Upper lobe of right lung (tissue), 1 donor: ENCODE measurements at places on chromosomes 16 and 17. TPM values are rescaled to one million over a fixed set of nuclear protein-coding genes. Genes with fewer than 3 reads are reported as not detected.
A peak's percentile ranks its signal among the peaks of the same experiment; 100 is the strongest.

DNA sequence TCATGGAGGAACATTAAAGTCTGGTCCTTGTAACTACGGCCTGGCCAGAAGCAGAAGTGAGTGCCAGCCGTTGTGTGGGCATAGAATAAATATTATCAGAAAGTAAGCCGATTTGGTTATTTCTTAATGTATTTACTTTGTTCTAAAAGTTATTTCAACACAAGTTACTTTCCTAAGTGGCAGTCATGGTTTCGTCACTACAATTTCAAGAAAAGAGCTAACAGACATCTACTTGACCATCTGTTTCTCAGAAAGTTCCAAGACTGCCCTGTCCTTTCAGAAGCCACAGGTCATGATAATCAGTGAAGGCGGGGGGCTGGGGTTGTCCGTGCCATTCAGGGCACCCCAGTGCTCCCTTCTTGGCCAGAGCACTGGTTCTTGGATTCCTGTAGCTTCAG, 14.9 kb upstream of the FASN start:
- DNase-seq: no peak

The RAB11FIP4 gene
- 13.5 TPM for total RNA-seq

DNA sequence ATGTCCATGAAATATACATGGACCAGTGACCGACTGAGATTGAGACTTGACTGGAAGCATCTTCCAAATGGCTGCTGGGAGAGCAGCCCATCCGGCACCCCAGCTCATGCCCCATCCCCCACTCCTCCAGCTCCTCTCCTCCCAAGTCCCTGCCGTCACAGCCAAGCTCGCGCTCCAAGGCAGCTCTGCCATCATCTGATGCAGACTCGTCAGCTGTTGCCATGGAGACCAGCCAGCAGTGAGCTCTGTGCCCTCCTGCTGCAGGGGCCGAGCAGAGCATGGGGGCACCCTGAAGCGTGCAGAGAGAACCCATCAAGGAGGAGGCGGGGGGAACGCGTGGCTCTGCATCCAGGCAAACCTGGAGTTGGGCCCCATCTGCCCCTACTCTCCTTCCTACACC, 74.5 kb upstream of the TNRC6C start:
- no peak for DNase-seq

- no peak for DNase-seq
Measured at GRCh38 chr16:23499801-23500200, 10.5 kb downstream of the GGA2 start.

GRCh38 chr16:83958137-83958845, 5.3 kb downstream of the OSGIN1 start:
- no peak for DNase-seq

The ARHGAP23 gene
- total RNA-seq: 85.1 TPM

DNA sequence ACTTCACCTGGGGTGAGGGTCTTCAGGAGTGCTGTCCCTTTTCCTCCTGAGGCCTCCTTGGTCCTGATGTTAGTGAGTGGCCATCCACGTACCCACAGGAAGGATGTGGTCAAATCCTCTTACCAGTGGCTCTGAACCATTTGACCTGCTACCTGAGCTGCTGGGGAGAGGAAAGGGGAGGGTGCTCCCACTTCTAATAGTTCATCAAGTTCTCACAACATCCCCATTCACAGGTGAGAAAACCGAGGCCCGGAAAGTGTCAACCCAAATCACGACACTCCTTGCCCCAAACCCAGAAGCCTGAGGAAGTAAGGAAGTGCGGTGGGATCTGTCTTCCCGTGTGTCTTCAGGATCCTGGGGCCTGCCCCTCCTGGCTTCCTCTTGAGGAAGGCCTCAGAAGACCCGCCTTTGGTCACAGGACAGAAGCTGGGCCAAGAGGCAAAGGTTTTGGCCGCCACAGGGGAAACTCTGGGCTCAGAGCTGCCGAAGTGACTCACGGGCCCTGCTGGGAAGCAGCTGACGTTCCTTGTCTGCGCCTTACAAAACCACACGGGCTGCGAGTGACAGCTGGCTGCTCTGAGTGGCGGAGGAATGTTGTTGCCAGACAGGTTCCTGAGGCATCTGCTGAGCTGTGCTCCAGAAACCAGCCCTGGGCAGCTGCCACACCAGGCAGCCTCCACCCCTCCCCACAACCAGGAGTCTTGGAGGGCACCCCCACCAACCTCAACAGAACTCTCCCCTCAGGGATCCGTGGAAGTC, 13.9 kb upstream of the KIFC3 start:
- peak; percentile 93 for DNase-seq

DNA sequence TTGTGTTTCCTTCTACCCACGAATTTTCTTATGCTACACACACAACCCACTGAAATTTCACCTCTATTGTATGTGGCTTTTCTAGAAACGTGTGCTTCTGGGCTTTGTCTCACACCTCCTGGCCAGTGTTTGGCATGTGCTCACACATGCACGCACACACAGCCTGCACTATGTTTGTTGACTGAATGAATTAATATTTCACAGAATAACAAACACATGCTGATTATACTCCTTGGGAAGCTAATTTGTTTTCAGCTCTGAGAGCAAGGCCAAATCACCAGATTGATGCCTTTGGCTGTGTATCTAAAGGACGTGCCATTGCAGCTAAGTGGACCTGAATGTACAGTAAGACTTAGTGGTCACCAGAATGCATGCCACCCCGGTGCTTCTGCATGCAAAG, 210.7 kb downstream of the WWOX start:
- no peak for DNase-seq

The TBX6 gene
- 1.4 TPM for total RNA-seq

The SULT1A1 gene
- 55.4 TPM for total RNA-seq

DNA sequence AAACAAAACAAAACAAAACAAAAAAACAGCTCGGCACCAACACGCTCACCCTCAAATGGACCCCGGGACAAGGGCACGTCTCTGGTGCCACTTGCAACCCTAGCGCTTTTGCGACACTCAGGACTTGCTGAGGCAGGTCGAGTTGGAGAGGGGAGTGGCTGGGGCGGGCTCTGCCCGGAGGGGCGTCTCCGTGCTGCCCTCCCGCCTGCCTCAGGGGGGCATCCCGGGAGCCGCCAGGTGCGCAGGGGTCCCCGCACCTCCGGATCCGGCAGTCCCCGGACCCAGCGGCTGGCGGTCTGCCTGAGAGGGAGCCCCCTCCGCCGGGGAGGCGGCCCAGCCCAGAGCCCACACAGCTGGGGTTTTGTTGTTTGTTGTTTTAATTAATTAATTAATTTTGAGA, at the start of gene SLC52A1:
SLC52A1 (minus strand) TSS at position 112 of the 400 bp plus-strand sequence. CDS start 820 bp downstream, outside the sequence.
- no peak for DNase-seq

DNA sequence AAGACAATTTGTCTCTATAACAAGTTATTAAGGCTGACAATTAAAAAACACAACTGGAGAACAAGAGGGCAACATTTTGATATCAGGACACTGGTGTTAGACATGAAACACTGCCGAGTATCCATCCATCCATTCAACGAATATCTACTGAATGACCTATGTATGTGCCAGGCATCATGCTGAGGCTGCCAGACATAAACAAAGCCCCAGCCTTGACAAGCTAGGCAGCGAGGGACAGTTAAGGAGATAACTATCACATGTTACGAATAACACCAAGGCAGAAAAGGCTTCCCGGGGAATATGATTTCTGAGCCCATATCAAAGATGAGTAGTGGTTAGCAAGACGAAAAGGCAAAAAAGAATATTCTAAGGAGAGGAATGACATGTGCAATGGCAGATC, 12.1 kb downstream of the HEATR6 start:
- no peak for DNase-seq

The PNMT gene
- 4.3 TPM for total RNA-seq

- no peak for DNase-seq
Measured at GRCh38 chr16:49816875-49817274, 39.0 kb downstream of the ZNF423 start.

DNA sequence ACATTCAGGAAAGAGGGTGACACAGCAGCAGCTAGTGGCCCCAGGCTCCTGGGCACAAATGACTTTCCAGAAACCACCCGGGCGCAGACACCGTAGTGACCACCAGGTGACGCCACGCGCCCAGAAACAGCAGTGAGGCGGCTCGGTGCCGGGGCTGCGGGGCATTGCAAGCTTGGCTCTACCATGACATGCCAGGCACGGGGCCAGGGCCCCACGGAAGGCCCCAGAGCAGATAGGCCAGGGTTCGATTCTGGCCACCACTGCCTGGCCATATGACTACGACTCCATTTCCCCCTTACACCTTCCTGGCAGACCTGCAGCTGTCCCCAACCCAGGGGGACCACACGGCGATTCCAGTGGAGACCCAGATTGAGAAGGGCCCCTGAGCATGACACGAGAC, 6.7 kb downstream of the RHBDF1 start:
- peak; percentile 92 for DNase-seq

DNA sequence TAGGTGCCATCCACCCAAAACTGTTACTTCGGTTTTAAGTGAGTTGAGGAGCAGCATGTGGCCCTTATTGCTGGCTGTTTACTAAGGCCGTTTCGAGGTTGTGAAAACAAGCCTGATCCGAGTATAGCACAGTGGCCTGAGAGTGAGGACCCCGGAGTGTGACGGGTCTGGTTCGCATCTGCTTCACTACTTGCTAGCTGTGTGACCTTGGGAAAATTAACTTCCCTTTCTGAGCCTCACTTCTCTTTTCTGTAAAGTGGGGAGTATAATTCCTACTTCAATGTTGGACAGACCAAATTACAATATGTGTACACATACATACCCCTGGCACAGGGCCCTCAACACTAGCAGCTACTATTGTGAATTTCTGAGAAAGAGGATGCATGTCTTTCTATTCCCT, 11.7 kb upstream of the HEATR6 start:
- no peak for DNase-seq

The CA7 gene
- not detected for total RNA-seq

DNA sequence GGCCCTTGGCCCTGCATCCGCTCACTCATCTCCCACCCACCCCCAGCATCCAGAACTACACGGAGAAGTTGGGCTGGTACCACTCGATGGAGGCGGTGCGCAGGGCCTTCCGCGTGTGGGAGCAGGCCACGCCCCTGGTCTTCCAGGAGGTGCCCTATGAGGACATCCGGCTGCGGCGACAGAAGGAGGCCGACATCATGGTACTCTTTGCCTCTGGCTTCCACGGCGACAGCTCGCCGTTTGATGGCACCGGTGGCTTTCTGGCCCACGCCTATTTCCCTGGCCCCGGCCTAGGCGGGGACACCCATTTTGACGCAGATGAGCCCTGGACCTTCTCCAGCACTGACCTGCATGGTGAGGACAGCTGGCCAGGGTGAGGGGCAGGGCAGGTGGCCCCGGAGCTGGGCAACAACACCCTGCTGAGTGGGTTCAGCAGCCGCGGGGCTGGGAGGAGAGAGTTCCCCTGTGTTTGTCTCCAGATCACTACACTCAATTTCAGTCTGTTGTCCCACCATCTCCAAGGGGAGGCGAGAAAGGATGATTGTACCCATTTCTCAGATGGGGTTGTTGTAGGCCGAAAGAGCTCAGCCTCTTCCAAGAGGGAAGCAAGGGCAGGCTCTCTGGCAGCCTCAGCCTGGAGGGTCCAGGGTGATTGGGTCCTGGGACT, 14.4 kb downstream of the MMP15 start:
- DNase-seq: peak; percentile 53

The CNTNAP4 gene
- not detected for total RNA-seq

GRCh38 chr16:28096983-28097899, 33.7 kb upstream of the GSG1L start:
- DNase-seq: peak; percentile 59

The SLC52A1 gene
- 0.26 TPM for total RNA-seq

- no peak for DNase-seq
Measured at GRCh38 chr16:13829697-13830299, 90.2 kb upstream of the ERCC4 start.

The HSD17B1 gene
- total RNA-seq: 1.4 TPM

The C17orf67 gene
- 3.8 TPM for total RNA-seq

- DNase-seq: no peak
Measured at GRCh38 chr16:23482778-23483177, 27.5 kb downstream of the GGA2 start.

The TEKT5 gene
- total RNA-seq: not detected
